ENCODE measurements at places on chromosomes 6 and 20. TPM values are rescaled to one million over a fixed set of nuclear protein-coding genes. Genes with fewer than 3 reads are reported as not detected.

The PEX7 gene
- total RNA-seq = 5.3 TPM

The HLA-DMB gene
- 2.2 TPM for total RNA-seq

The ZBTB46 gene
- total RNA-seq = 0.82 TPM

The BANF2 gene
- not detected for total RNA-seq

The PHACTR3 gene
- total RNA-seq = 0.23 TPM

The SALL4 gene
- 1.6 TPM for total RNA-seq

The OXT gene
- total RNA-seq = not detected
